ENCODE measurements at places on chromosomes 12 and 14.

DNA sequence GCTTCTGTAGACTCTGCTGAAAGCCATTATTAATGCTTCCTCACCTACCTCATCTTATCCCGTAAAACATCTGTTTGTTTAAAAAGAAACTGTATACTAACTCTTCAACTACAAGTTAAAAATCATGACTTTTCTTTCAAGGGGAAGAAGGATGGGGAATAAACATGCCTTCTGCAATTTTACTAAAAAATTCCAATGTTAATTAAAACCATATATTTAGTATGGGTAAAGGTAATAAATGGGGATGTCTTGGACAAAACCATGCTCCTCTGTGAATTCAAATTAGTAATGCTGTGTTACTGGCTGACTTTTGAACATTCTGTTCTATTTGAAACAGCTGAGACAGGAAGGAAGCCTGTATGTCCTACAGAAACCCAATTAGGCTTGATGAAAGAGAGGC, 311.1 kb upstream of the DIO2 start:
- DNase-seq = no peak

DNA sequence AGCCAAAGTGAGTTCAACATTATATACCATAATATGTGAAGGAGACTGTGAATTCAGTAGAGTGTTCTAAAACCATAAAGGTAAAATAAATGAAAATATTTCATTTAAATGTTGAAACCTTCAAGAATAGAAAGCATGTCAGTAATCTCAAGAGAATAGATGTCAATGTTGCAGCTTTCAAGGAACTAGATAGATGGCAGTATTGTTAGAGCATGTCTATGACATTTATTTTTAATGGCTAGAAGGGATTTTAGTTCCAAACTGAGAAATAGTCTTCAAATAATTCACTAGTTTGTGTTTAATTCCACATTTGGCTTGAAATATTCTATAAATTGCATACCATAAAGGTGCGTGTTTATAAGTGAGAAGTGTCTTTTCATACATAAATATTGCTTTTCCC, 326.5 kb downstream of the FLRT2 start:
- DNase-seq = no peak

GRCh38 chr12:55818140-55818728, 393 bp downstream of the ORMDL2 start:
- DNase-seq = no peak

DNA sequence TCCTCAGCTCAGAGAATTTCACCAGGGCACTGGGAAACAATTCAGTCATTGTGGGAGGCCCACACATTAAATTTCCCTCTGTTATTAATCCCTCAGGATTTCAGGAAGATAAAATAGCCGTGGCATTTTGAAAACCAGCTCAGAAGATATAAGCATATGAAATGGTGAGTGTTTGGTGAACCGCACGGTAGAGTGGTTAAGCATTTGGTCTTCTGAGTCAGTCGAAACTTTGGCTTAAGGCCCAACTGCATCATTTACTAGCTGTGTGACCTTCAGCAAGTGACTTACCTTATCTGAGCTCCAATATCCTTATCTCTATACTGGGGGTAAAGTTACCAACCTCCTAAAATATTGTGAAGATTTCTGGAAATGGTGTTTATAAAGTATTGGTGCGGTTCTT, 5.2 kb upstream of the VRK1 start:
- DNase-seq = no peak

DNA sequence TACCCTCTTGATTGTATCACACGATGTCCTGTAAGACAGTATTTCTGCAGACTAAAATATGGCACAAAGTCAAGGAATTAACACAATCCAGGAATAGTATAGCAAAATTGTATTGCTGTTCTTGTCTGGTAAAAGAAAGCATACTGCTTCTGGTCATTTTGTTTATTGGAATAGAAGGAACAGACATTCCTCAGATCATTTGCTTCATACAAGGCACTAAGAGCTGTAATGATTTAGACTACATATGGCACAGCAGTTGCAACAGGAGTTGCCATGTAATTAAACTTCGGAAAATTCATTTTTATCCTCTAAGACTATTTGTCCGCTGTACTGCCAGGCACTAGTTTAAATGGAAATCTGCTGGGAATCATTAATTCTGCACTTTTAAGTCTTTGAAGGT, 7.6 kb upstream of the KERA start:
- DNase-seq = no peak

GRCh38 chr12:117853600-117853999, 115.2 kb downstream of the KSR2 start:
- no peak for DNase-seq

- DNase-seq = no peak
Observed at GRCh38 chr12:123813349-123813748, 51.2 kb downstream of the DNAH10 start.

GRCh38 chr12:11839091-11839641, 189.7 kb downstream of the ETV6 start:
- DNase-seq = no peak

GRCh38 chr12:131896811-131897270, 2.4 kb downstream of the ULK1 start:
- DNase-seq = no peak
